T-helper 9 cell (primary cell): ENCODE measurements at places on chromosomes 3 and 15.

- no peak for DNase-seq
These were observed 105.7 kb downstream of the SNRPN start for GRCh38 chr15:25060472-25060803.

DNA sequence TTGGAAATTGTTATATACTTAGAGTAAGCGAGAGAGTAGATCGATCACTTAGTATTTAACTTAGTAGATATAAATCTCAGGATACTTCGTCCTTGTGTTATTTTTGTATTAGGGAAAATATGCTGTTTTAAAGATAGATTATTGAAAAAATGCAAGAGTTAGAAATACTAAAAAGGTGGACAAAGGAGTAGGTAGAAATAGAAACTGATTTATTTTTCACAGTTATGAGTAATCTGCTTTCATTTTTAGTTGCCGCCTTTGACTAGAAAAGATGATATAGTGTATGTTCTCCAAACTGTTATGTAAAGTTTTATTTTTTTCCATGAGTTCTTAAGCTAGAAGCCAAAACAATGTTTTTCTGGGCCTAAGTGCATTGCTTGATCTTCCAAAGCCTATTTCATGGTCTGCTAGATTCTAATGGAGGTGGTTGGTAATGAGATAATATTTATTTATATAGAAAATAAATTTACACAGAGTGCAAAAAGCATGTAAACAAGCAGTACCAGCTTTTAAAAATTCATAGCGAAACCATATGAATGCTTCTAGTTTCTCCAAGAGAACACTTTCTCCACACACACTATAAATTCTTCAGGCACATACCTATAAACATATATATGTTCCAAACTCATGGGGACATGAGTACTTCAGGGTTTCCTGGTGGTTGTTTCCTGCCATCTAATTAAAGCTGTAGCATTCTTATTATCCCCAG is 61.1 kb downstream of the DIPK2A start:
- DNase-seq = no peak

GRCh38 chr15:92808598-92809063 is 91.5 kb upstream of the CHD2 start:
- peak; percentile 11 for DNase-seq

GRCh38 chr3:186700267-186700666 is 16.9 kb upstream of the KNG1 start:
- no peak for DNase-seq

DNA sequence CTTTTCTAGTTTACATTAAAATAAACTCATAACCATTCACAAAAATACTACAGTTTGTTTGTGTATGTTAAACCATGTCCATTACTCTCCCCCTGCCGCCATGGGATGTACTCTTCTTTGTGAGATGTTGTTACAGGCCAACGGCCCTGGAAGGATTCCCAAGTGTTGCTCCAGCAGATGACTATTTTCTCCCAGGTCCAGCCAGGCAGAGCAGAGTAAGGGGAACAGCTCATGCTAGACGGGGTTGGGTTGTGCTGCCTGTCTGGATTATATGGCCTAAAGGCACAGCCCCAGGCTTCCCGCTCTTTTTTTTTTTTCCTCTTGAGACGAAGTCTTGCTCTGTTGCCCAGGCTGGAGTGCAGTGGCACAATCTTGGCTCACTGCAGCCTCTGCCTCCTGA is 24.5 kb upstream of the SLCO2A1 start:
- DNase-seq = no peak

- no peak for DNase-seq
These were observed 145.7 kb upstream of the NR2E3 start for GRCh38 chr15:71664622-71665021.

- DNase-seq = no peak
These were observed 62.9 kb upstream of the SEC13 start for GRCh38 chr3:10383850-10384248.

DNA sequence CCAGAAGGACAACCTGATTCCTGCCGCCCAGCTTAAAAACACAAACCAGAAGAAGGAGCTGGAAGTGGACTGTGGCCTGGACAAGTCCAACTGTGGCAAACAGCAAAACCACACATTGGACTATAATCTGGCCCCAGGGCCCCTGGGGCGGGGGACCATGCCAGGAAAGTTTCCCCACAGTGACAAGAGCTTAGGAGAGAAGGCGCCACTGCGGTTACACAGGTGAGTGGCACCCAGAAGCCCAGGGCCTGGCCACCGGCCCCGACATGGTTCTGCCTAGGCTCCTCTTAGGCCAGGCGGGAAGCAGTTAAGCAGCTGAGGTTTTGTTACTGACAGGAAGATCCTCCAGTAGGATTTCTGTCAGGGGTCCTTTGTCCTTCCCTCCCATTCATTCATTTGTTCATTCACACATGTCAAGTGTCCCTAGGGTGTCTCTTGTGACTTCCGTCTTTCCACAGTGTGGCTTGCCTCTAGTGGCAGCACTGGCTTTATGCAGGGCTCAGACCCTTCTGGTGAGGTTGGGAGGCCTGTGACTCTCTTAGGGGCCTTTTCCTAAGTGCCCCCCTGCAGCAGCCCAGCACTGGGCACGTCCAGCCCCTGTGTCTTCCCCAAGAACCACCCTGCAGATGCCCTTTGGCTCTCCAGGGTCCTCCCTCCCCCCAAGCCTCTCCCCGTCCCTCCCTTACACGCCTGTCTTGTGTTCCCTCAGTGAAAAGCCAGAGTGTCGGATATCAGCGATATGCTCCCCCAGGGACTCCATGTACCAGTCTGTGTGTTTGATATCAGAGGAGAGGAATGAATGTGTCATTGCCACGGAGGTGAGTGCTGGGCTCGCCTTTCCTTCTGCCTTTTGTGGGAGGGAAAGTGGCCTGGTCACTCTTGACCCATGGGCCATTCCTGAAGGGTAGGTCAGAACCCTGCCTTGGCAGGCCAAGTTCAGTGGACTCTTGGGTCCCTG is 7.8 kb downstream of the DLL4 start:
- DNase-seq = no peak

- DNase-seq = no peak
These were observed 109.0 kb downstream of the SERPINI1 start for GRCh38 chr3:167844528-167844927.

- no peak for DNase-seq
These were observed 629 bp downstream of the RPL24 start for GRCh38 chr3:101685870-101686307.

- DNase-seq = peak; percentile 25
These were observed 703 bp downstream of the PEAK1 start for GRCh38 chr15:77418966-77419835.
